ENCODE measurements at places on chromosomes 5 and 9. TPM values are rescaled to one million over a fixed set of nuclear protein-coding genes. Genes with fewer than 3 reads are reported as not detected.

TERT gene
- not detected for total RNA-seq

SELENOP gene
- total RNA-seq: 0.49 TPM

TAF1L gene
- total RNA-seq: not detected

FRRS1L gene
- not detected for total RNA-seq

ANKRD20A1 gene
- not detected for total RNA-seq

CDO1 gene
- 2.6 TPM for total RNA-seq

IL7R gene
- 1.6 TPM for total RNA-seq

NEURL1B gene
- 3.8 TPM for total RNA-seq

PCDHA4 gene
- total RNA-seq: under 0.01 TPM

SHOC1 gene
- total RNA-seq: not detected

TRIM14 gene
- total RNA-seq: 15.1 TPM

OGN gene
- not detected for total RNA-seq

GCNT1 gene
- 1.7 TPM for total RNA-seq

Measured in RPMI7951 (cell line).